ENCODE measurements at places on chromosomes 7 and 10.

DNA sequence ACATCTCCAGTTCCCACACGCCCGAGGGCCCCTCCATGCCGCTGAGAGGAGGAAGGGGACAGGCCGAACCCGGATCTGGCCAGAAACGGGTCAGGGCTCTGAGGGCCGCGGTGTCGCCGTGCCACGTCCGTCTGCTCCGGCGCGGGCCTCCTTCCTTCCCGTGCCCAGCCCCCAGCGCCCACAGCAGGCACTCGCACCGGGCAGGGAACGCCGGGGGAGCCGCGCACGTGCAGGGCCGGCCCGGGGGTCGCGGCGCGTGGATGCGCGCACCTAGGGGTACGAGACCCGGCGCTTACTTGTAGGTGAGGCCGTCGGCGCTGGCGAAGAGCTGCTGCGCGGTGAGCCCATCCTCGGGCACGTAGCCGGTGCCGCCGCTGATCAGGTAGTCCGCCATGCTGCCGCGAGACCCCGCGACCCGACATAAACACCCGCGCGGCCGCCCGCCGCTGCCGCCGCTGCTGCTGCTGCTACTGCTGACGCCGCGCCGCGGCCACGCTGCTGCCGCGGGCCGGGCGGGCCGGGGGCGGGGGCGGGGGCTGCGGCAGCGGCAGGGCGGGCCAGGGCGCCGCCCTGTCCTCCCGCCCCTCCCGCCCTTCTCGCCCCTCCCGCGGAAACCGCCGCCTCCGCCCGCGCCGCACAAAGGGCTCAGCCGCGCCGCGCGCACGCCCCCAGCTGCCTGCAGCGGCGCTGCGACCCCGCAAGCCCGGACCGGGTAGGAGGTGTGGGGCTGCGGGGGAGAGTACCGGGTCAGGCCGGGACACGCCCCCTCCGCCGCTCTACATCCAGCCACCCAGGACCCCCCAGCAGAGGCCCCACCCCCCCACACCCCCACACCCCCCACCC, 4.1 kb downstream of the IMPDH1 start:
- no peak for DNase-seq

GRCh38 chr10:31064348-31064747, 32.7 kb upstream of the ZNF438 start:
- DNase-seq = no peak

DNA sequence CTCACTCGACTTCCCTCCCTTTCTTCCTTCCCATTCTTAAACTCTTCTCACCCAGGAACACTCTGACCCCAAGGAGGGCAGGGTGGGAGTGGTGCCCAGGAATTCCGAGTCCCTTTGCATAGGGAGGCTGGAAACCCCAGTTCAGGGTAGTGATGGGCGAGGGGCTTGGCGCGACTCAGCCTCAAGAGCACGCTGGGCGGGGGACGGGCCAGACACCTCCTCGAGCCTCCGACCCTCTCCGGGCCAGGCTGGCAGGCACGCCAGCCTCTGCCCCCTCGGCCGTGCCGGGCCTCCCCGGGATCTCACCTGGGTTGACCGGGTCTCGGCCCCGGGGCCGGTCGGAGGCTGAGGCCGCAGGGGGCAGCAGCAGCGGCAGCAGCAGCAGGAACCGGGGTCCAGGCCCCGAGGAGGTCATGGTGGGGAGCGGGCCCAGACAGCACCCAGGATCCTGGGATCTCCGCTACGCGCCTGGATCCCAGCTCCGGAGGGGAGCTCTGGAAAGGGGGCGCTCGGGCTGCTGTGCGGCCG, 457 bp downstream of the PLOD3 start:
- no peak for DNase-seq

DNA sequence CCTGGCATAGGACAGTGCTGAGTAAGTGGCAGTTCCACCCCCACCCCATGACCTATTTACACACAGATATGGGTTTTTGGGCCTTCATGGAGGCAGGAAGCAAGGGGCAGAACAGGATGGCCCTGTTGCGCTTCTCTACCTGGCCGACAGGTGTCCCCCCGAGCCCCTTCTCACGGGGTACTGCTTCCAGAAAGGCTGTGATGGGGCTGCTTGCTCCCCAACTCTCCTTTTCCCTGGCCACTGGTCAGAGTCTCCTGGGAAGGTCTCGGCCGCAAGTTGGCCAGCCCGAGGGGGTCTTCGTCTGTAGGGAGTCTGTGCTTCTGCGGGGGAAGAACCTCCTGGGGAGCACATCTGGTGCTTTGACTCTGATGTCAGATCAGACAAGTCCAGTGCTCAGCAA, 139.8 kb upstream of the TNS3 start:
- no peak for DNase-seq

- no peak for DNase-seq
Measured at GRCh38 chr10:32379318-32379949, 32.5 kb upstream of the EPC1 start.
